SJCRH30 (cell line): ENCODE measurements at places on chromosomes 6 and 20. TPM values are rescaled to one million over a fixed set of nuclear protein-coding genes. Genes with fewer than 3 reads are reported as not detected.

GRCh38 chr6:3458706-3459421, 2.0 kb upstream of the SLC22A23 start:
- no peak for DNase-seq
- H3K4me1 ChIP-seq = no peaks in the 10 kb centered on the region
- peaks cover 17% of the 10 kb centered on the region for H3K27me3 ChIP-seq
- no peak overlapping the region for H3K4me3 ChIP-seq
- H3K27ac ChIP-seq = no peak overlapping the region

Gene LINC00237
- not detected in 2 replicates for total RNA-seq

Gene HDGFL1
- total RNA-seq = not detected in 2 replicates

- H3K4me1 ChIP-seq = no peaks in the 10 kb centered on the region
- H3K27ac ChIP-seq = no peak overlapping the region
- H3K4me3 ChIP-seq = no peak overlapping the region
- H3K36me3 ChIP-seq = no peaks in the 10 kb centered on the region
These were observed 164.7 kb upstream of the CCN2 start for GRCh38 chr6:132115714-132116366.

Gene CCR6
- not detected in 2 replicates for total RNA-seq

- no peak overlapping the region for H3K27ac ChIP-seq
- H3K4me3 ChIP-seq = no peak overlapping the region
- H3K27me3 ChIP-seq = no peaks in the 10 kb centered on the region
- no peaks in the 10 kb centered on the region for H3K36me3 ChIP-seq
- no peaks in the 10 kb centered on the region for H3K4me1 ChIP-seq
These were observed 91.4 kb upstream of the NEDD9 start for GRCh38 chr6:11323666-11324452.

GRCh38 chr6:16450821-16451220, 212.4 kb downstream of the GMPR start:
- no peaks in the 10 kb centered on the region for H3K27me3 ChIP-seq
- H3K36me3 ChIP-seq = no peaks in the 10 kb centered on the region
- H3K27ac ChIP-seq = no peak overlapping the region

DNA sequence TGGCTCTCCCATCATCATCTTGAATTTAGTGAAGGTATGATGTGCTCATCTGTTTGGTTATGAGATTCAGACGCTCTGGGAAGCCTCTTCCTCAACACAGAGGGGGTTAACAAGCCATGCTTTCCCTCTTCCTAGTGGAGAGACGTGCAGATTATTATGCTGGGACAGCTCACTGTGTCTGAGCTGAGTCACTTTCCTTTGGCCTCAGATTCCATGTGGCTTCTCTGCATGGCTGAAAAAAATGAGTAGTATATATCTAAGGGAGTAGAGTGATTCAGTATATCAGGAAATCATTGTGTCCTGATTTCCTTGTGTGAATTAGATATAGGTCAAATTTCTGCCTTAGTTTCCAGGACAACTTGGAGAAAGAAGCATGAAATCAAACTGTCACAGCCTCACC, 52.6 kb downstream of the FIG4 start:
- no peak for DNase-seq
- H3K4me3 ChIP-seq = no peak overlapping the region
- no peaks in the 10 kb centered on the region for H3K27me3 ChIP-seq
- H3K27ac ChIP-seq = no peak overlapping the region

- H3K4me1 ChIP-seq = no peaks in the 10 kb centered on the region
- peaks cover 59% of the 10 kb centered on the region for H3K36me3 ChIP-seq
- H3K27me3 ChIP-seq = no peaks in the 10 kb centered on the region
- H3K4me3 ChIP-seq = no peak overlapping the region
These were observed 25.1 kb downstream of the GZF1 start for GRCh38 chr20:23387118-23387443.

DNA sequence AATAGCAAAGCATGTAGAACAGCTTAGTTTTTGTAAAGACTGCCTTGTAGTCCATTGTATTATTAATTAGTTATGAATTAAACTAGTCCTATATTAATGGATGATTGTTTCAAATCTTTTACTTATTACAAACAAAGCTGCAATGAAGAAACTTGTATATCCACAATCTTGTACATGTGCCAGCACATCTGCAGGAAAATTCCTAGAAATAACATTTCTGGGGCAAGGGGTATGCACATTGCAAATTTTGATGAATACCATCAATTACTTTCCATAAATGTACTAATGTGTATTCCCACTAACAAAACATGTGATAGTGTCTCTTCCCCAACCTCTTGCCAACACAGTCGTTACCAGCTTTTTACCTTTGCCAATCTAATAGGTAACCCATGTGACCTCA, 73.6 kb upstream of the AKAP12 start:
- H3K27me3 ChIP-seq = no peaks in the 10 kb centered on the region
- H3K27ac ChIP-seq = no peak overlapping the region
- peaks cover 7% of the 10 kb centered on the region; the same call in 1 of the 2 replicates for H3K4me1 ChIP-seq
- H3K36me3 ChIP-seq = no peaks in the 10 kb centered on the region

- H3K4me1 ChIP-seq = no peaks in the 10 kb centered on the region
- H3K36me3 ChIP-seq = no peaks in the 10 kb centered on the region
- no peak overlapping the region for H3K4me3 ChIP-seq
- DNase-seq = no peak
- H3K27me3 ChIP-seq = no peaks in the 10 kb centered on the region
These were observed 109.5 kb upstream of the RAB32 start for GRCh38 chr6:146433881-146434731.

GRCh38 chr6:48691420-48691819, 580.4 kb upstream of the PTCHD4 start:
- no peaks in the 10 kb centered on the region for H3K27me3 ChIP-seq
- DNase-seq = no peak
- no peaks in the 10 kb centered on the region for H3K36me3 ChIP-seq
- no peak overlapping the region for H3K27ac ChIP-seq
- H3K4me3 ChIP-seq = no peak overlapping the region

Gene CRISP2
- total RNA-seq = not detected in 2 replicates
